ENCODE measurements at places on chromosomes 13 and 19.

DNA sequence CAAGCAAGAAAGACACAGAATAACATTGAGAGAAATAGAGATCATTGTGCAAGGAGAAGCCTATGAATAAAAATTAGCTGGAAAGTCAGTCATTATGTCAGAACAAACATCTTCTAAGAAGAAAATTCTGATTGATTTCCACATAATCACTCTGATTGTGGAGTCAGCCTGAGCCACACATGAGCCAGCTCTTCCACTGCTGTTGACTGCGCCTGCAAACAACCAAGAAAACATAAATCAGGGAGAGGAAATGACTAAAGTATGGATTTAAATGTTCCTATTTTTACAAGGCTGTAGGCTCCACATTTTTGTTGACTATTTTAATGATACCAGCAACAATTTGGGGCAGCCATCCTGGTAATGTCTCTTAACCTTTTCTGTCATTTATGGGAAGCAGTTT is 962.3 kb downstream of the EFNB2 start:
- no peak for DNase-seq

- no peak for DNase-seq
Measured at GRCh38 chr19:6822311-6822670, 49.8 kb downstream of the VAV1 start.

- DNase-seq, result no peak
Measured at GRCh38 chr13:22422712-22423111, 751.8 kb downstream of the FGF9 start.

DNA sequence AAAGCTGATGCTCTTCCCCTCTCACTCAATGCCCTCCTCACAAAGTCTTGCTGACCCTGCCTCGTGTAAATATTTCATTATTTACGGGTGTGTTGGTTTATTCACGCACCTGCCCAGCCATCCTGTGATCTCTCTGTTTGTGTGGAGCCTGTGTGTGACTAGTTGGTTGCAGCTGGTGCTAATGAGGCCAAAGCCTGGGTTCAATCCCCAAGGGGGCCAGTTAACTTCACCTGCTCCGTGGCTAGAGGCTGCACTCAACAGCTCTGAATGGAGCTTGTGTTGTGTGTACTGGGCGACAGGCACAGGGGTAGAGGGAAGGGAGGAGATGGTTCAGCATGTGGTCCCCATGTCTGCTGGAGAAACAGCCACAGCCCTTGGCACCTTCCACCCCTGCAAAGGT is 109.5 kb downstream of the DNAJC15 start:
- no peak for DNase-seq

DNA sequence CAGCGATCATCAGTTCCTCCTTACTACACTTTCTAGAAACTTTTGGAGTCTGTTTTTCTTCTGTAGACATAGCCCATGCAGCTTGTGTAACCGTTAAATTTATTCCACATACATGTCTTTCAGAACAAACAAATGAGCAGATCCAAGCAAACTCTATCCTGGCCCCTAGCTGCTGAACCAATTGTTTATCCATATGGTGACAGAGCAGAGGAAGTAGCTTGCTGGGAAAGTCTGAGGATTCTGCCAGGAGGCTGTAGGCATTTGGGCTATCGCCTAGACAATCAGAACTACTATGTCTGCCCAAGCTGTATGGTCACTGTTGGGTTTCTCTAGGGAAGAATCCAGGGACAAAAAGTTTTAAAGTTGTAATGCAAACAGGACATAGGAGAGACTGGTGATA is 343.7 kb downstream of the SPRY2 start:
- DNase-seq, result no peak

Data from activated CD4-positive, alpha-beta memory T cell treated with anti-CD3 and anti-CD28 coated beads, Interleukin-2, amount 10 ng/mL, durations not matched to agents 7 days and 5 days (primary cell).